ENCODE measurements at places on chromosomes 3 and 15.

GRCh38 chr3:105351821-105352220 is 14.9 kb upstream of the ALCAM start:
- DNase-seq = no peak

GRCh38 chr3:172294223-172294806 is 153.9 kb downstream of the GHSR start:
- DNase-seq = no peak

- no peak for DNase-seq
Measured at GRCh38 chr3:46010519-46011113, 15.0 kb upstream of the FYCO1 start.

- no peak for DNase-seq
Measured at GRCh38 chr15:89335298-89336041, 846 bp upstream of the POLG start.

GRCh38 chr3:39432342-39432741 is 25.8 kb downstream of the RPSA start:
- no peak for DNase-seq

GRCh38 chr3:195236801-195237570 is 34.0 kb downstream of the XXYLT1 start:
- no peak for DNase-seq

DNA sequence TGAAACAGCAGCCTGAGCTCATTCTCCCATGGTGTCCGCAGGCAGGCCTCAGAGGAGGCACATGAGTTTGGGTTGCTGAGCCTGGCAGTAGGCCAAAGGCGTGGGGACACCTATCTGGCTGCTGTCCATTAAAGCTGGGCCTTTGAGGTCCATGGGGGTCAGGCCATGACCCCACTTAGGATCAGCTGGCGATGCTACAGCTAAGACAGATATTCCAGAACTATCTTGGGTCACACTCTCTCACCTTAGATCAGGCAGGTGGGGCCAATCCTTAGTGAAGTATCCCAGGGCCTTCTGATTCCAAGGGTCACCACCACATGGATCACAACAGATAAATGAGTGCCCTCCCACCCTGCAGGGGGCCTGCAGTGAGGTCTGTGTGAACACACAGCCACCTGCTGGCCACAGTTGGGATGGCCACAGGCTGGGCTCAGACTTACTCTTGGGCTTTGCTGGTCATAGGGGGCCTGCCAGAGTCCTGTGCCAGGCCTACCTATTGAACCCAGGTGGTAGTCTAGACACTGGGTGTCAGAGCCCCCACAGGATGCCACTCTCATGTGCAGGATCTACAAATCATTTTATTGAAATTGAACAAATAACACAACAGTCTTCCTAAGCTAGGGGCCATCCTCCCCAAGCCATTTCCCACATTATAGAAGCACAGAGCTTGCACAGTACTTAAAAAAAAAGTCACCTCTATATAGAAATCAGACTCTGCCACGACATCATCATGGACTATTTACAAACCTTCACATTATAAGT is 2.0 kb upstream of the HYAL2 start:
- DNase-seq = peak; percentile 76

- DNase-seq = no peak
Measured at GRCh38 chr15:49926740-49927139, 192.3 kb downstream of the ATP8B4 start.

- no peak for DNase-seq
Measured at GRCh38 chr3:185062191-185062590, 90.7 kb downstream of the C3orf70 start.

DNA sequence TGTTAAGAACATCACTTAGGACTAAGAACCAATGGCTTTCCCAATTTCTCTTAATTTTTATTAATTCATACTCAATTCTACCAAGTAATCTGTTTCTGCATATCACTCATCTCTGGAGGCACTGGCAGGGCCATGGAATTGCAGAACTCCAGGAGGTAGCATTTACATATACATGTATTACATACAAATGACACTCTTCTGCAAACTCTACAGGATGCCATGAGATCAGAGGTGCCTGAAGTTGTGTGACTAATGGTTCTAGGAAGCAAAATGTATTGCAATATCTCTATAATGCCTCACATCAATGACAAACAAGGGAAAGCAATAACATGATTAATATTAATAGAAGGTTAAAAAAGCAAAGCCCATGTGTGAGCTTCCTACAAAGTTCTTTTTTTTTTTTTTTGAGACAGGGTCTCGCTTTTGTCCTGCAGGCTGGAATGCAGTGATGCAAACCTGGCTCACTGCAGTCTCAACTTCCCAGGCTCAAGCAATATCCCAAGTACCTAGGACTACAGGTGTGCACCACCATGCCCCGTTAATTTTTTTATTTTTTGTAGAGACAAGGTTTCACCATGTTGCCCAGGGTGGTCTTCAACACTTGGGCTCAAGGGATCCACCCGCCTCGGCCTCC is 33.0 kb downstream of the DENND6A start:
- no peak for DNase-seq

- DNase-seq = no peak
Measured at GRCh38 chr3:29936054-29936453, 655.2 kb downstream of the RBMS3 start.

- DNase-seq = no peak
Measured at GRCh38 chr3:150399060-150399459, 9.0 kb upstream of the TSC22D2 start.

- DNase-seq = no peak
Measured at GRCh38 chr3:65130782-65131181, 443.0 kb upstream of the ADAMTS9 start.

DNA sequence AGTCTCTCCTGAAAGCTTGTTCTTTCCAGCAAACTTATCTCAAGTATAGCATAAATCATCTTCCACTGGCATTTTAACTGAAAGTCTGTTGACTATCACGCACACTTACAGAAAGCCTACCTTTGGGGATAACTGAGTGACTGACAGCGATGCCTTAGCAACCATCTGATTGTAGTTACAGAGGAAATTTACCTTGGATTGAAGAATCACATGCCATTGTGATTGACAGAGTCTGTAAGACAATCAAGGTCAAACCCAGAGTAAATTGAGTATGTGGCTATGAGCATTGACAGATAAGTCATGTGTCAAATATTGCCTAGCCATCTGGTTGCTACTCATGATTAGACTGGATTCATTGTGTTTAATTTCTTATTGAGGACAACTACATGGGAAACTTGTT is 82.0 kb downstream of the CNTN4 start:
- DNase-seq = no peak

DNA sequence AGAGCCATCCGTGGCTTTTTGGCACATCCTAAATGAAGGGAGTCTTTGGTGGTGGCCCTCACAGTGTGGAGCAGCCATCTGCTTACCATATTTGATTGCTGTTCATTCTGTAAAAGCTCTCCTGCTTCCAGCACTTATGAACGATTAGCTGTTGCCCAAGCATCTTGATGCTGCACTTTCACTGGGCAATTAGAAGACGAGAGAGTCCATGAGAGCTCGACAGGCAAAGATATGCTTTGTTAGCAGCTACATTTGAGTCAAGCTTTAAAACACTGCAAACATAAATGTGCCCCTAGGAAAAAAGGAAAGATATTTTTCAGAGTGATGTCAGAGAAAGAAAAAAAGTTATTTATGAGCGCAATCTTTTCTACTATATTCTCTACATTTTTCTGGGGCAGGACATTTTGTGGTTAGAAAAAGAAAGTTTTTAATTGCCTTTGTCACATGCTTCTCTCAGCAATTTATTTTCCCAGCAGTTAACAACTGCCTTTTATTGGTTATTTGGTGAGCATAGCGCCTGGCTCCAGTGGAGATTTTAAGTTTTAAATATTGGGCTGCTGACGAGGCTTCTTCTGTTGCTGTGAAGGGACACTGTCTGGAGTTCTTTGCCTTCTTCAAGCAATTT is 468.4 kb downstream of the C3orf38 start:
- DNase-seq = no peak

DNA sequence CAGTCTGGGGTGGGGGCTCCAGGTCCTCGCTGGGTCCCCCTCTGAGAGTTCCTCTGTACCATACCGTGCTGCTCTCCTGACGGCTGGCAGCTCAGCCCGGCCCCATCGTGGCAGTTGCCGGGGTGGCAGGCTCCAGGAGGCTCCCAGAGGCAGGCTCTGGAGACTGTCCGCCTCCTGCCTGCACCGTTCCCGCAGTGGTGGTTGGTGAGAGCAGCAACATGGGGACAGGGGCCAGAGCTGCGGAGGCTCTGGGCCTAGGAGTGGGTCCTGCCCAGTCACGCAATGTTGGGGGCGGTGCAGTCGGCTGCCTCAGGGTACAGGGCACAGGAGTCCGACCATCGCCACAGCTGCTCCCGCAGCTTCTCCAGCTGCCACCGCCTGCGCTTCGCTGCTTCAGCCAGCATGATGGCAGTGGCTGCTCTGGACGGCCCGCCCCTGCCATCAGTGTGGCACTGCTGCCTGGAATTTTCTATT is 492.7 kb downstream of the AGBL1 start:
- no peak for DNase-seq

- no peak for DNase-seq
Measured at GRCh38 chr15:43517354-43518196, at the start of gene MAP1A. Gene MAP1A, plus strand, starts transcription at chr15:43517608. Its CDS starts 3,866 bp downstream, at chr15:43521474.

DNA sequence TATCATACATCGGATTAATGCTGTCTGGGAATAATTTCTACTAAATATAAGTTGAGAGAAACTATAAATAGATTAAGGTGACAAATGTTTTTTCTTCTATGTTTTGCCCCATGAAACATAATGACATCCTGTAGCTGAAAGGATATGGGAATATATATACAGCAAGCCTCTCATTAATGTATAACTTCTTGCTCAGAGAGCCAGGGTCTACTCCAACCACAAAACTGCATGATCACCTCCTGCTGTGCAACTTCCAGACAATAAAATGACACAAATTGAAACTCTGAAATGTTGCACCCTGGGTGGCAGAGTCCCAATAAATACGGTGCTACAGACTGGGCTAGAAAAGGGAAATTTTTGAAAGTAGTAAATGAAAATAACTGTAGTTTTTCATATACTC is 571.9 kb upstream of the CBLB start:
- no peak for DNase-seq

- DNase-seq = no peak
Measured at GRCh38 chr3:107250221-107250620, 127.0 kb upstream of the CCDC54 start.

- no peak for DNase-seq
Measured at GRCh38 chr15:63004211-63004610, 38.3 kb upstream of the TPM1 start.

DNA sequence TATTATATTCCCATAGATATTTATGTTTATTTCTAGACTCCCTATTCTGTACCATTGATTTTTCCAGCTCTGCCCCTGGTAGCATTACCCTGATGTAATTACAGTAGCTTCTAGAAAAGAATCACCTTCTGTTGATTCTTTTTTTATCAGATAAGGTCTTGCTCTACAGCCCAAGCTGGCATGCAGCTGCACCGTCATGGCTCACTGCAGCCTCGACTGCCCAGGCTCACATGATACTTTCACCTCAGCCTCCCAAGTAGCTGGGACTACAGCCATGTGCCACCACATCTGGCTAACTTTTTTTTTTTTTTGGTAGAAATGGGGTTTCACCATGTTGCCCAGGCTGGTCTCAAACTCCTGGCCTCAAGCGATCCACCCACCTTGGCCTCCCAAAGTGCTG is 41.8 kb downstream of the SLC24A1 start:
- no peak for DNase-seq

DNA sequence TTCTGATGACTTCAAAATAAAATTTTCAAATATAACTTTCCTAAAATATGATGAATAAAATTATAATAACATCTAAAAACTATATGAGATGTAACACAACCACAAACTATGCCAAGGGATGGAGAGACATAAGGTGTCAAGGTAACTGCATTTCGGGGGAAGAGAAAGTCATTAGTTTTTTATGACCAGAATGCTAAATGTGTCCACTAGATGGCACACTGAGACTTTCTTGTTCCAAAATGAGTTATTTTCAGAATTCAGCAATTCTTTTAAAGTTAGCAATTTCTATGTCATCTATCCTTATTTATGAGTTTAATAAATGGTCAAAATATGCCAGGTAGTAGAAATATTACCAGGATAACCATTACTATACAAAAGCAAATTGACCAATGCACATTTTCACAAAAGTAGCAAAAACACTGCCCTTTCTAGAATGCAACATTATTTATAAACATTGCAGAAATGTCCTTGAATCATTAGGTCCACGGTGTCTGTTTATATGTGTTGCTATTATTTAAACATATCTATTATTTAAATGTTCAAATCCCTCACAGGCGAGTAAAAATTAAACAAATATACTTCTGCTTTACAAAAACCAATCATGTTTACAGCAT is 374.2 kb downstream of the PLCL2 start:
- peak; percentile 41 for DNase-seq

GRCh38 chr3:96619475-96619874 is 194.9 kb upstream of the EPHA6 start:
- no peak for DNase-seq

DNA sequence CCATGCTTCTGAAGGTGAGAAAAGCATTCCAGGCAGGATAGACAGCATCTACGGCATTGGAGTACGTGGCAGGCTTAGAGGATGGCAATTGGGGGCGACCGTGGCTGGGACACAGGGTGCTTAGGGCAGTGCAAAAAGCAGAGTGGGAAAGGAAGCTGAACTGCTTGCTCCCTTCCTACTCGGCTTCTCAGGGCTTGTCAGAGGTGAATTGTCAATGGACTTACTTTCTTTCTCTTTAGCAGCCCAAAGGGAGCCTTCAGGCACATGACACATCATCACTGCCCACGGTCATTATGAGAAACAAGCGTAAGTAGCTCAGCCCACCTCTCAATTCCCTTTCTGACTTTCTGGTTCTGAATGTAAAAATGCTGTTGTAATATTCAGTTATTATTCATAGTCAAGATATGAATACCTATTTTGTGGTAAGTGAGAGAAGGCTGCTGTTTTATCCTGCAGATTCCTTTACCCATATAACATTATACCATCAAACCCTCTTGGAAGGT is 84.3 kb downstream of the KLHL25 start:
- DNase-seq = peak; percentile 34

DNA sequence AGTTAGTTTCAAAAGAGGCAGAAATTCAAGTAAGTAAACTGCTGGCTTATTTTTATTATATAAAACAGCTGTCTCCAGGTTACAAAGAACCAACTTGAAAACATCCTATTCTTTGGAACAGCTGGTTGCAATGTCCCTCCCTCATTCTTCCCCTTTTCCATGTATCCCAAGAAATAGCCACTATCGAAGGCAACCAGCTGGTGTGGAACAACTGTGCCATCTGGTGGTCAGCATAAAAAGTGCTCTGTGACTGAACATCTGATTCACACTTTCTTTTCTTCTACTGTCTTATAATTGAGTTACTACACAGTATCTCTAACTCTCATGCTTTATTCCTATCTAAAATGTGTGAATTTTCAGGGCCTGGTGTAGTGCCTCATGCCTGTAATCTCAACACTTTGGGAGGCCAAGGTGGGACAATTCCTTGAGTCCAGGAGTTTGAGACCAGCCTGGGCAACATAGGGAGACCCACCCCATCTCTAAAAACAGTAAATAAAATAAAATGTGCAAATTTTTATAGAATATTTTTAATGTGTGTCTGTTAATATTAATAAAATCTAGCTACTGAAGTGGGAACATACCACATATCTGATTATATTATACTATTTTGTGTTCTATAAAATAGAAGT is 9.6 kb downstream of the OSBPL11 start:
- DNase-seq = peak; percentile 49

- DNase-seq = no peak
Measured at GRCh38 chr3:53103397-53104296, 26.6 kb downstream of the RFT1 start.
